ENCODE measurements at places on chromosomes 7 and 10.

DNA sequence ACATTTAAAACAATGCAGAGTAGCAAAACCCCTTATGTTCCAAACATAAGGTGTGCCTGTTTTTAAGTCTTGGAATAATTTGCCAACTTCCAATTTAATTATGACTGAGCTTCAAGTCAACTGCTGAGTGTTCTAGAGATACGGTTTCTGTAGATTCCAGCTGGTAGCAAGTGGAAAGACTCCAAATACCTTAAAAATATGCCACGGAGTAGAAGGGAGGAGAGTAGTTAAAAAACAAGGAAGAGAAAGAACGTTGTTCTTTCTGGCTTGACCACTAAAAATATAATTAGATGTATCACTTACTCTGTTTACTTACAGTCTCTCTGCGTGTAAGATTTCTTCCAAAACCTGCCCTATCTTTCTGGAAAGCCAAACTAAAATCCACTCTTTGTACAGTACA, 24.5 kb upstream of the ABLIM1 start:
- DNase-seq: no peak

GRCh38 chr7:80699045-80699638, 60.7 kb downstream of the CD36 start:
- DNase-seq: peak; percentile 62

GRCh38 chr7:26328498-26329390, 37.1 kb downstream of the SNX10 start:
- no peak for DNase-seq

GRCh38 chr10:124436191-124436638, 13.6 kb downstream of the NKX1-2 start:
- DNase-seq: peak; percentile 41

All from EL (cell line).